Amniotic stem cell (primary cell): ENCODE measurements at places on chromosomes 5 and 9.

GRCh38 chr5:90739567-90739966 is 181.0 kb downstream of the ADGRV1 start:
- no peak for DNase-seq

- DNase-seq = no peak
These were observed 31.3 kb downstream of the TNFSF15 start for GRCh38 chr9:114774524-114774923.

GRCh38 chr9:16656432-16657169 is 213.9 kb downstream of the BNC2 start:
- DNase-seq = no peak

- no peak for DNase-seq
These were observed 25.8 kb upstream of the CAMK4 start for GRCh38 chr5:111198281-111198966.

DNA sequence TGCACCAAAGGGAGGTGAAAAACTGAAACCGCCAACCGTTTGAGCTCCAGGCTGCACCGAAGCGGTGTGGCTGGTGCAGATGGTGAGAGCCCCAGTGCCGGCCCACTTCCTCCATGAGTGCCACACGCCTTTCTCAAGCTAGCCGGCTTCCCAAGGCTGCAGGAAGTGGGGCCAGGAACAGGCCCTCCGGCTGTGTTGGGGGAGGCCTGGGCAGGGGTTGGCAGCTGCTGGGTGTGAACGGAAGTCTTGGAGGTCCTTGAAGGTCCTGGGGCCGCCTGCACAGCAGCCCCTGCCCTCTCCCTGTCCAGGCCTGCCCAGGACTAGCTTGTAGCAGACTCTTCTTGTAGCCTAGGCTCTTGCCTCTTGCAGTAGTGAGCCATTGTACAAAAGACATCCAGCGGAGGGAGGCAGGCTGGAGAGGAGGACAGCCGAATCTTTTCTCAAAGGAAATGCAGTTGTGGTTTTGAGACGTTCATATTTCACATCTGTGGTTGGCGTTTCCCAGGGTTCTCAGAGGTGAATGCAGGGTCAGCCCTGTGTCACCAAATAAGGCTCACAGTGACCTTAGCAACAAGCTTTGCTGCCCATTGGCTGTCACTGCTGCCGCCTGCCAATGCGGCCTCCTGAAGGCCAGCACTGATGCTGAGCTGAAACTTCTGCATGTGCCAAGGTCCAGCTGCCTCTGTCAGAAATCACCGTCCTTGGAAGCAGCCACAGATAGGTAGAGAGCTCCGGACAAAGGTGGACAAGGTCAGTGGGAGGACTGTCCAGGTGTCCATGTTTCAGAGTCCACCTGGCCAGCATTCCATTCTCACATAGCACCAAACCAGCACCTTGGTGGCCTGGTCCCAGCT is 23.9 kb downstream of the IRF1 start:
- no peak for DNase-seq

DNA sequence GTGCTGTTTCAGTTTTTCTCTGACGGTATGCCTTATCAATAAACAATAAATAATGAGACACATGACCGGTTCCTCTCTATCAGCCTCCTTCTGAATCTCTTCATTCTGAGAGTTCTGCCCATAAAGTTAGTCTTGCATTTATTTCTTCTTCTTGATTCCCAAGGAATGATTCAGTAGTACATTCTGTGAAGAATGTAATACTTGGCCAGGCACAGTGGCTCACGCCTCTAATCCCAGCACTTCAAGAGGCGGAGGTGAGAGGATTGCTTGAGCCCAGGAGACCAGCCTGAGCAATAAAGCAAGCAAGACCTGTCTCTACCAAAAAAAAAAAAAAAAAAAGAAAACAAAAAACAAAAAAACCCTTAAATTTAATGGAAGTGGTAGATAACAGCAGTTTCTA is 53.9 kb downstream of the PAM start:
- no peak for DNase-seq

DNA sequence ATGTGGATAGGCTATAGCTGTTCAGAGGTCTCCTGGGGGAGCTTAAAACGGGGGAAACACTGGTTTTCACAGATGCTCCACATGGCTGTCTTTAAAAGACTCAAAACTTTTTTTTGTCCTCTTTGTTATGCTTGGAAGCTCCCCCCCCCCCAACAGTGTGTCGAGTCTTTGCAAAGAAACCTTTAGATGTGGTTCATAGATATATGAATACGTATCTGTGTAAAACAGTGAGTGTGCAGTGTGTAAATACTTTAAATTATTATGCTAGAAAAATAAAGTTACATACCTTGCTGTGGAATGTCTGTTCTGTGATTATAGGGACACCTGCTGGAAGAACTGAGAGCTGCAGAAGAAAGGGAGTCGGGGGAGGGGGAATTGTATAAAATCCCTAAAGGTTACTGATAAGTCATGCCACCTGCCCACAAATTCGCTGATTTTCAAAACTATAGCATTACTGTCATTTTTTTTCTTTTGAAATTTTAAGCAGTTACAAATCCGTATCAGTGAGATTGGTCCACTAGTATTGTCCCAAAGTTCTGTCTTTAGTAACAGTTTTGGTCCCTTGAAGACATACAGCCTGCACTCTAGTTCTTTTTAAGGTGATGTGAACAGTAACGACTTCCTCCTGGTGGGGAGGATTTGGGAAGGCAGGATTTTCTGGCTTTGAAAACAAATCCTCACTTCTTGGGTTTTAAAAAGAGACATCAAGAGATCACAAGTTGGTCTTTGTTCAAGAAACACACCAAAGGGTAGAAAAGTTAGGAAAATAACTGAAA is 22.9 kb downstream of the RGMB start:
- peak; percentile 43 for DNase-seq

DNA sequence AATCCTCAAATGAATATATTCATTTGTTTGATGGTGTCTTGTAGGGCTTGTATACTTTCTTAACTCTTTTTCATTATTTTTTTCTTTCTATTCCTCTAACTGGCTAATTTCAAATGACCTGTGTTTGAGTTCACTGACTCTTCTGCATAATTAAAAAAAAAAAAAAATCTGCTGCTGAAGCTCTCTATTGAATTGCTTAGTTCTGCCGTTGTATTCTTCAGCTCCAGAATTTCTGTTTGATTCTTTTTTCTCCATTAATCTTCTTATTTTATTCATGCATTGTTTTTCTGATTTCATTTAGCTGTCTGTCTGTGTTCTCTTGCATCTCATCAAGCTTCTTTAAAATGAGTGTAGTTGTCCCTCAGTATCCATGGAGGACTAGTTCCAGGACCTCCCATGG is 244.6 kb downstream of the ROR2 start:
- DNase-seq = no peak

GRCh38 chr9:129160712-129161533 is 17.1 kb downstream of the IER5L start:
- DNase-seq = no peak

GRCh38 chr9:135330307-135330631 is 149.3 kb upstream of the PPP1R26 start:
- DNase-seq = no peak

DNA sequence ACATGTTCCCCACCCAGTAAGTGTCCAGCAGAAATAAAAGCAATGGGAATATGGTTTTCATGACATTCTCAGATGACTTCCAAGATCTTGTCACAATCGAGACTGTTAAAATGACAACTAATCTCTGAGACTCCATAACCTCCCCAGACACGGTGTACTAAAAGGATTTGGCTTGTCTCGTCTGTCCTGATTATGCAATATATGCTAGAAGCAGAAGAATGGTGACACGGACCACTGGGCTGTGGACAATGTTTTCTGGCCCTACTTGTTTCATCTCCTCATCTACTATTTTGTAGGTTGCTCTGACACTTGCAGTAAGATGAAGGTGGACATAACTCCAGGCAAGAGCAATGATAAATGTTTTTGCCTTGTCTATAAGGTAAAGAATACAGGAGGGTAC is 56.6 kb downstream of the BNC2 start:
- DNase-seq = no peak

DNA sequence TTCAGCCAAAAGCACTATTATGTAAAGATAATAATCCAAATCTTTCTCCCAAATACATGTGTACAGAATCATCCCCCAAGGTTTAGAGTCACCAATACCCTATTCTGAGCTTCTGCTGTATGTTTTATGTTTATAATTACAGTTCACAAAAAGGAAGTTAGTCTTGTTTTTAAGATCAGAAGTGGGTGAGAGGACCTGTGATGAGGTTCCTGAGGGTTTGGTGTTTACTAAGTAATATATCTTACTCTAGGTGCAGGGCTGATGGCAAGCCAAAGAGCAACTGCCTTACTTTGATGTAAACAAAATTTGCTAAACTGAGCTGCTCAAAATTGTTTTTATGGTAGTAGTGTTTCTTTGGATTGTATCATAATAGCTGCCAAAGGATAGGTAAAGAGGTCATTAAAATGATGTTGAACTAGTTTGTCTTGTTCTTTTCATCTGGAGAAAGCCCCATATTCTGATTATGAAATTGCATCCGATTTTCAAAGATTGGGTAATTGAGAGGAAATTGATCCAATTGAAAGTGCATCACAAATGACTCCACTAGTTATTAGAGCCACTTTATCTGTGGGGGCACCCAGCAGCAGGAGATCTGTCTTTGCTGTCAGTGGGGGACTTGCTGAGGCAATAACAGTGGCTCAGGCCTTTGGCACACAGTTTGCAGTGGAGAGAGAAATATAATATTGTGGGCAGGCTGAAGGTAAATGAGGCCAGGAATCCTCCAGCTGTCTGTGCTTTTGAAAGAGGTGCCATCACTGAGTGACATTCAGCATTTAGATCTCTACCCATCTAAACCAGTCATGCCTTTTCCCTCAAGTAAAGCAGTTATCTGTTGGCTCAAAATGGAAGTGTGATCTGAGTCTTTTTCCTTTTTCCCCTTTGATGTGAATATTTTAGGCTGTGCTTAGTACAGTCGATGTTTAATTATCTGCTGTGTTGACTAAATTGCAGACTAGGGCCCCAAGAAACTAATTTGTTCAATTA is 14.1 kb downstream of the TRIM32 start:
- DNase-seq = no peak

DNA sequence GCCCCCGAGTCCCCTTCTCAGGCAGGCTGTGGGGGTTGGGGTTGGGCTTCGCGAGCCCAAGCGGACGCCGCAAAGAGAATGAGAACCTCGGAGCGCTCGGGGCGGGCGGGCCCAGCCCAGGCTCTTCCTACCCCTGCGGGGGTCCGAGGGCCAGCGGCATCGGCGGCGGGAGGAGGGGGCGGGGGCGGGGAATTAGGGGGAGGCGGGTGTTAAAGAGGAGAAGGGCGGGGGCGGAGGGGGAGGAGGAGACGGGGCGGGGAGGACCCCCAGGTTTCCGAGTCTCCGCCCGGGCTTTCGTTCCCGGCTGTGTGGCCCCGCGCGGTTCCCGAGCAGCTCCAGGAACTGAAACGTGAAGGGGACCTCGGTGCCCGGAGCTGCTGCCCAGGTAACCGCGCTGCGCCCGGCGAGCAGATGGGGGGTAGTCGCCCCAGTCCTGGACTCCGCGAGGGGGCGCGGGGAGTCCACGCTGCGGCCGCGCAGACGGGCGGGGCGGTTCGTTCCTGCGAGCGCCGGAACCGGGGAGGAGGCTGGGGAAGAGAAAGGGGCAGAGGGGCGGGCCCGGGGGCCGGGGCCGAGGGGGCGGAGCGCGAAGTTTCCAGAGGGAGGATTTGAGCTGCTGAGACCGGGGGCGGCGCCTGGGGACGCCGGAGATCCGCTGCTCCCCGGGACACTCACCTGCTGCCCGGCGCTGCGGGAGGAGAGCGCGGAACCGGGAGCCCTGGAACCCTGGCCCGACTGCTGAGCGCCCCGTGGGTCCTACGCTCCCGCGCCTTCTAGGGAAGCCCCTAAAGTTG is 38.4 kb upstream of the PLEKHG4B start:
- no peak for DNase-seq

DNA sequence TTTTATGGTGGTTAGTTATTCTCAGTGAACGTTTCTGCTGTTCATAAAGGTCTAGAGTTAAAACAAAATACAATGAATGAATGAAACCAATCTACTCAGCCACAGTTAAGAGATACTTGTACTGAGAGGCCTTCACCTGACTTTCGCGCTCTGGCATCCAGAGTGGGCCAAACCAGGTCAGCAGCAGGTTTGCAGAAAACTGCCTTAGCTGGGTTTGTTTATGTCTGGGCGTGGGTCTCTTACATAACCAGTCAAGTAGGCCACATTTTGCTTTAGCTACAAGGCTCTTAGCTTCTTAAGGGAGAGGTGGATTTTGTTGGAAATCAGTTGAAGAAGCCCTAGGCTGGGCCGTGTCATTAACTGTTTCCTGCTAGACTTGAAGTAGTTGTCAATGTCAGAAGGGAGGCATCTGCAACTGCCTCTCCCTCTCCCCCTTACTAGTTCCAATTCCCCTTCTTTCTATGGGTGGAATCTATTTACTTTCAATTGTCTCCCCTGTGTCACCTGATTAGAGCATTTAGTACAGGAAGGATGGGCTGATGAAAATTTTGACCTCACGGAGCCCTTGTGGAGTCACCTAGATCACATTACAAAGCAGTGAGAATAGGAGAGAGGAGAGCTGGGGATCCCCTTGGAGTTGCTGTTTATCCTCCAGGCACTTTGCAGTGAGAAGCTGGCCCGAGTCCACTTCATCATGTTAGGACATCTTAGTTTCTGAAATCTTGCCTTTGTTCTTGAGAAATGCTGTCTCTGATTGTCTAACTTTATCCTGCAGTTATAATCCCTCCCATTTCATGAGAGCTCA is 200.5 kb downstream of the ARHGEF28 start:
- peak; percentile 70 for DNase-seq

- DNase-seq = no peak
These were observed 141.6 kb downstream of the INSYN2B start for GRCh38 chr5:169838688-169839087.

- DNase-seq = no peak
These were observed 409.4 kb upstream of the CTNND2 start for GRCh38 chr5:12313602-12314001.

GRCh38 chr5:82894716-82895115 is 182.5 kb downstream of the TMEM167A start:
- no peak for DNase-seq

DNA sequence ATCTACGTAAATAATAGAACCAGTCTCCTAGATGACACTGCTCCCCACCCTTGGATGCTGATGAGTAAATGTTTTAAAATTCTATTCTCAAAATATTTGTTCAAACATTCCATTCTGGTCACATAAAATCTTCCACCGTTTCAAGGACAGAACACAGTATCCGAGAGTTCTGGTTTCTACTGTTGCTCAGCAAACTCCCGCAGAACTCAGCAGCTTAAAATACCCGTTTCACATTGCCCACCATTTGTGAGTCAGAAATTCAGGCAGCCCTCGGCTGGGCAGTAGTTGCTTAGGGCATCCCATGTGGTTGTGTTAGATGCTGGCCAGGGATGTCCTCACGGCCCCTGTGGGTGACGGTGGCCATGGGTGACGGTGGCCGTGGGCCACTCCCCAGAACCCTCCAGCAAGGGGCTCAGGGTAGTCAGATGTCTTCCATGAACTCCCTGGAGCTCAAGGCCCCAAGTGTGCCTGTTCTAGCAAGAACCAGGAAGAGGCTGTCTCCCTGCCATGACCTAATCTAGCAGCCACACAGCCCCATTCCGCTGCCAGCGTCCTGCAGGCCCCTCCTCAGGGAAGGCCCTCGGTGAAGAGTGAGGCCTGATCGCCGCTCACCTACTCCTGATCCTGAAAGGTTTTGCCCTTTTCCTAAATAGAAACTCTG is 17.4 kb downstream of the MGAT1 start:
- DNase-seq = peak; percentile 58
